ENCODE measurements at places on chromosomes 5 and 9.

DNA sequence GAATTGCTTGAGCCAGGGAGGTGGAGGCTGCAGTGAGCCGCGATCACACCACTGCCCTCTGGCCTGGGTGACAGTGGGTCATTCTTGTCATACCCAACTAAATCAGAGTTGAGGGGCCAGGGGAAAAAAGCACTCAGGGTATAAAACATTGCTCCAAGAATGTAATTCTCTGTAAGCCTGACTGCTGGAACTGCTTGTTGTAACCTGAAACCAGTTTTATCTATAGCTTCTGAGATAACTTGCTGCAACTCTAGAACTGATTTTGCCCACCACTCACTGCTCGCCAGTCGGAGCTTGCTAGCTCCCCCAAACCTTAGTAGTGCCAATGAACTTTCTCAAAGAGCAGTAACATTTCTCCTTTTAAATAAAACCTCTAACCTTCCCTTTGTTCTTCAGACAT is 9.6 kb upstream of the MSH3 start:
- DNase-seq = no peak

DNA sequence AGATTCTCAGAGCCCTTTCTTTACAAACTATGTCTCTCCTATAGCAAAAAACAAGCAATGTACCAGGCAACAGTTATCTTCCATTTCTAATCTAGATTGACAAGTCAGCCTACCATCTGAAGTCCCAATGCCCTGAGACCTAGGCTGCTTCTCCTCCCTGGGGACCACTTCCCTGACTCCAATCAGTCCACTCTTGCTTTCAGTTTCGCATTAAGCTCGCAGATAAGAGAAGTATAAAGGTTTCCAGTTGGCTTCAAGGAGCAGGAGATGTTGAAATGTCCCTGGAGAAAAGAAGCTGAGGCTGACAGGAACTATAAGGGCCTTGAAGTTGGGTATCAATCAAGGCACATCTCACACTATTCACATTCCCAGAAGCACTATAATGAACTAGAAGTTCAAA is 32.3 kb downstream of the ERP44 start:
- no peak for DNase-seq

GRCh38 chr9:98117984-98118639 is 910 bp downstream of the TRIM14 start:
- DNase-seq = peak; percentile 21

DNA sequence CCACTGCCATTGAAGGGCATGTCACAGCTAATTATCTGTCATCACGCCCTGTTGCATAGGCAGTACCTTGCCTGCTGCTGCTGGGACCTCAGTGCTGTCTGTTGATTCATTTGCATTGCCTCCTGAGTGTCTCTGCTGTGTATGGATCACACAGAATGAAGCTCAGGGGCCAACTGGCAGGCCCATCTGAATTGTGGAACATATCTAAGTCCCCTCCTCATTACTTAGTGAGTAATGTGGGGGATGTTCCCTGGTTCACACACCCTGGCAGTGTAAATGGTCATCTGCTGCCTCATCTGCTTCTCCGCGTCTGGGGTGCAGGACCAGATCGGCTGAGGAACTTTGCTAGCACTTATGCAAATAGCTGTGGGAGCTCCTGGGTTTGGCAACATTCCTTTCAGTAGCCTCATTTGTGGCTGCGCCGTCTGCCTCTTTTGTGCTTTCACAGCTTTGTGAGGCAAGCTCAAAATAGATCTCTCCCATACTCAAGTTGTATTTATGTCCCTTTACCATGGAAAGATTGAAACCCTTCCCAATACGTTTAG is 25.4 kb downstream of the TYRP1 start:
- DNase-seq = no peak

GRCh38 chr9:133639613-133640012 is 3.5 kb downstream of the DBH start:
- no peak for DNase-seq

All from stimulated activated CD4-positive, alpha-beta T cell treated with anti-CD3 and anti-CD28 coated beads, Interleukin-4, amount 100 ng/mL, for 4 hours (primary cell).